ENCODE measurements at places on chromosomes 2 and 18.

DNA sequence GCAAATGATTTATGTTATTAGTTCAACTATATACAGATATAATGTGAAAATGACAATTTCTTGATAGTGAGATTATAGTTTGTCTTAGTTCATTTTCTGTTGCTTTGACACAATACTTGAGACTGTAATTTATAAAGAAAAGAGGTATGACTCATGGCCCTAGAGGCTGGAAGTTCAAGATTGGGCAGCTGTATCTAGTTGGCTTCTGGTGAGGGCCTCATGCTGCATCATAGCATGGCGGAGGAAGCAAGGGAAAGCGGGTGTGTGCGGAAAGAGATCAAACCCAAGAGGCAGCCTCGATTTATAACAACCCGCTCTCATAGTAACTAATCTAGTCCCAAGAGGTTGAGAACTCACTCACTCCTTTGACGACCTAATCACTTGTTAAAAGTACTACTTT lies 11.4 kb downstream of the PLEKHA3 start:
- H3K36me3 ChIP-seq = peaks cover 63% of the 10 kb centered on the region
- H3K27ac ChIP-seq = no peak overlapping the region
- no peak for DNase-seq
- no peak overlapping the region for H3K4me3 ChIP-seq

- H3K4me3 ChIP-seq = no peak overlapping the region
- no peaks in the 10 kb centered on the region for H3K27me3 ChIP-seq
- no peaks in the 10 kb centered on the region for H3K36me3 ChIP-seq
These were observed 33.8 kb downstream of the GPC1 start for GRCh38 chr2:240469239-240469636.

- no peak overlapping the region for H3K4me3 ChIP-seq
- H3K4me1 ChIP-seq = no peaks in the 10 kb centered on the region
- no peaks in the 10 kb centered on the region for H3K36me3 ChIP-seq
- no peak overlapping the region for H3K27ac ChIP-seq
- H3K27me3 ChIP-seq = no peaks in the 10 kb centered on the region
- DNase-seq = no peak
These were observed 212.5 kb downstream of the NEDD4L start for GRCh38 chr18:58256316-58257080.

DNA sequence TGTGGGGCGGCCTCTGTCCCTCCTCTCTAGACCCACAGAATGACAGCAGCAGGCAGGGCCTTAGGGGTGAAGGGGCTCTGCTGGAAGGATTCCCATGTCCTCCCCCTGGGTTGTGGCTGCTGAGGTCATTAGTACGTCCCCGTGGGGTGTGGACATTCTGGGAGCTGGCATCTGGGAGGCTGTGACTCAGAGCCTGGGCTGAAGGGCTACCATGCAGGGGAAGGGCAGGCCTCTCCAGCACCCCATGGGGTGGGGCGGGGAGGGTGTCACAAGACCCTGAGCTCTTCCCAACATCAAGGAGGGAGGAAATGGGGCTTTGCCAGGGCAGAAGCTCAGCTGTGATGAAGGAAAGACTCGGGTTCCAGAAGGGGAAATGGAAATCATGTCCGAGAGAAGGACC lies 105.8 kb upstream of the SMAD2 start:
- no peaks in the 10 kb centered on the region for H3K4me1 ChIP-seq
- H3K27me3 ChIP-seq = no peaks in the 10 kb centered on the region
- H3K27ac ChIP-seq = no peak overlapping the region
- no peak for DNase-seq
- no peak overlapping the region for H3K4me3 ChIP-seq

DNA sequence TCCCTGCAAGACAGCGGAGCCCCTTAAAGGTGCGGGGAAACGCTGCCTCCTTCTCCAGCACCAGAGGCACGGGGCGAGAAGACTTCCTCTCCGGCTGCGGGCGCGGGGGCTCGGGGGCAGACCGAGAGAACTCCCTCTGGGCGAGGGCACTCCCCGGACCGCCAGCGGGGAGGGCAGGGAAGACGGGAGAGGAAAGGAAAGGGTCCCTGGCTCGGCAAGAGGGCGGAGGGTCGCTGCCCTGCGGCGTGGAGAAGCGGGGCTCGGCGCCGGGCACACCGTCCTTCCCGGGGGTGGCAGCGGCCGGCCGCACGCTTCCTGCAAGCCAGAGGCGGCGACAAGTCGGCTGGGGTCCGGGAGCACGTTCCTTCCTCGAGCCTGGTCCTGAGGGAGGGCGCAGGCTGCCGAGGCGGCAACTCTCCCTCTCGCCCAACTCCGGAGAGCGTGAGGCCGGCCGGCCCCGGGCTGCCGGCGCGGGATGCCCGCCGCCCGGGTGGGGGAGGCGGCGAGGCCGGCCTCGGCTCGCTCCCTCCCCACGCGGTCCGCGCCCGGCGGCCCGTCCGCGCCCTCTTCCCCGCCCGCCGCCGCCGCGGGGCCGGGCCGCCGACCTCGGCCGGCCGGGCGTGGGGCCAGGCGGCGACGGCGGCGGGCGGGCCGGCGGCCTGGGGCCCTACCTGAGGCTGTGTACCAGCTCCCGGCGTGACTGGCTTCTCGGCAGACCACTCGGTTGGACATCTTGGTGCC lies 1.1 kb downstream of the MEMO1 start:
- H3K4me3 ChIP-seq = peak overlapping the region; percentile 88
- DNase-seq = peak; percentile 31
- H3K36me3 ChIP-seq = no peaks in the 10 kb centered on the region
- peaks cover 47% of the 10 kb centered on the region for H3K4me1 ChIP-seq

GRCh38 chr2:157264099-157264498 lies 6.6 kb downstream of the GALNT5 start:
- no peak overlapping the region for H3K4me3 ChIP-seq
- H3K27me3 ChIP-seq = no peaks in the 10 kb centered on the region
- no peak for DNase-seq
- H3K36me3 ChIP-seq = no peaks in the 10 kb centered on the region

DNA sequence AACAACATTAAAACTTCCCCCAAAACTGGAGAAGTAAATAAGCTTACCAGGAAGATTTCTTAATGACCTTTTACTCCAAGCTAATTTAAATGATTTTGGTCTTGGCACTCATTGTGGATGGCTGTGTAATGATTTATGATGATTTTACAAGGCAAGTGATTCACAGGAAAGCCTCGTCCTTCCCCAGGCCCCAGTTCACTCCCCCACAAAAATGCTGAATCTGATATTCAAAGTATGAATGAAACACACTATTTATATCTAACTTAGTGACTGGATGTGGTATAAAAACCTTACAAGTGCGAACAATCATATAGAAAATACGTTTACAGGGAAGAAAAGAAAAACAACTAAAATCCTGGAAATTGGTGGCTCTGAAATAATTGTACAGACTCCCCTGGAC lies 49.8 kb downstream of the ZNF516 start:
- H3K4me1 ChIP-seq = peaks cover 22% of the 10 kb centered on the region
- H3K36me3 ChIP-seq = no peaks in the 10 kb centered on the region
- H3K4me3 ChIP-seq = no peak overlapping the region
- H3K27ac ChIP-seq = no peak overlapping the region

DNA sequence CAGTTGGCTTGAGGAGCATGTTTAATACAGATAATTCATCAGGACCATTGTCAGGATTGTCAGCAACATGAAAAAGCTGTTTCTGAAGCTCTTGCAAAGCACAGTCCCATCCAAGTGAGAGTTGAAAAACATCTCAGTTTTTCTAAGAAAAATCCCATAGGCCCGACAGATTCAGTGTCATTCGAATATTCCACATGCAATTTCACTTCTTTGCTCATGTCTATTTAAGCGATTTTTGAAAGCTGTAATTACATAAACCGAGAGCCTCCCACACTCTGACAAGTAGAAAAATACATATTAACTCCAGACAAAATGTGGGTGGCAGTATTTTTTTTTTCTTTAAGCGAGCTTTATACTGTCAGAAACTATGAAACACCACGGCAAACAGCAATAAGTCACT lies 134.7 kb upstream of the GALNT5 start:
- no peak overlapping the region for H3K4me3 ChIP-seq
- no peak overlapping the region for H3K27ac ChIP-seq
- DNase-seq = no peak
- no peaks in the 10 kb centered on the region for H3K4me1 ChIP-seq
- no peaks in the 10 kb centered on the region for H3K36me3 ChIP-seq
- H3K27me3 ChIP-seq = no peaks in the 10 kb centered on the region

GRCh38 chr18:55522011-55522410 lies 66.0 kb downstream of the TCF4 start:
- no peaks in the 10 kb centered on the region for H3K4me1 ChIP-seq
- DNase-seq = no peak
- no peak overlapping the region for H3K4me3 ChIP-seq

DNA sequence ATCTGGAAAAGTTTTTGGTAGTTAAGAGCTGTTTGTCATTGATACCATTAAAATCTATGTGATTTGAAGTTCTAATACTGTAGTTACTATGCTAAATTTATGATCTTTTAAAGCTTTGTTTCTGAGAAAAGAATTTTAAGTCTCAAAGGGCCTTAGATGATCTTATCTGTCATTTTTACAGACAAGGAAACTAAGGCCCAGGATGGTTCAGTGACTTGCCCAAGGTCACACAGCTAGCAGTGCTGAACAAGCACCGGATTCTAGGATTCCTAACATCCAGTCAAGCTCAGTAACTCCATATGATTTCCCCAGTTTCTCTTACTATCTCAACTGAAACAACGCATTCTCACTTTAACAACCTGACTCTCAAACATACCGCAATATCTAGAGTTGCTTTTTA lies 37.7 kb downstream of the PELI1 start:
- no peaks in the 10 kb centered on the region for H3K27me3 ChIP-seq
- no peak for DNase-seq
- no peaks in the 10 kb centered on the region for H3K36me3 ChIP-seq
